ENCODE measurements at places on chromosomes 11 and 22.
A peak's percentile ranks its signal among the peaks of the same experiment; 100 is the strongest.

DNA sequence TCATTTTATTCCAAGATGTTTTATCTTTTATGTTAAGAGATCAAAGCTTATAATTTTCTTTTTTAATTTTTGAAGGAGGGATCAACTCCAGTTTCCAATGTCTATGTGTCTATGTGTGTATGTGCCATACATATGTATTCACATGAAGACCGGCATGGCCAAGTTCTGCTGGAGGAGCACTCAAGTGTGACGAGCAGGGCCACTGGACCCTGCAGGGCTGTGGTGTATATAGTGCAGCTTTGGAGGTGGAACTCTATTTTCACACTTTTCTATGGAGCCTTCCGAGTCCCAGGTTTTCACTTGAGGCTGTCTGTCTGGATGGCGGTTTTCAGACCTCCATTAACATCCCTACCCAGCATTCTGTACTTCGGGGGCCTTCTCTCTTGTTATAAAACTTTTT, 36.5 kb upstream of the TTC12 start:
- DNase-seq = no peak

- DNase-seq = no peak
Observed at GRCh38 chr22:46491946-46492345, 45.5 kb downstream of the CELSR1 start.

DNA sequence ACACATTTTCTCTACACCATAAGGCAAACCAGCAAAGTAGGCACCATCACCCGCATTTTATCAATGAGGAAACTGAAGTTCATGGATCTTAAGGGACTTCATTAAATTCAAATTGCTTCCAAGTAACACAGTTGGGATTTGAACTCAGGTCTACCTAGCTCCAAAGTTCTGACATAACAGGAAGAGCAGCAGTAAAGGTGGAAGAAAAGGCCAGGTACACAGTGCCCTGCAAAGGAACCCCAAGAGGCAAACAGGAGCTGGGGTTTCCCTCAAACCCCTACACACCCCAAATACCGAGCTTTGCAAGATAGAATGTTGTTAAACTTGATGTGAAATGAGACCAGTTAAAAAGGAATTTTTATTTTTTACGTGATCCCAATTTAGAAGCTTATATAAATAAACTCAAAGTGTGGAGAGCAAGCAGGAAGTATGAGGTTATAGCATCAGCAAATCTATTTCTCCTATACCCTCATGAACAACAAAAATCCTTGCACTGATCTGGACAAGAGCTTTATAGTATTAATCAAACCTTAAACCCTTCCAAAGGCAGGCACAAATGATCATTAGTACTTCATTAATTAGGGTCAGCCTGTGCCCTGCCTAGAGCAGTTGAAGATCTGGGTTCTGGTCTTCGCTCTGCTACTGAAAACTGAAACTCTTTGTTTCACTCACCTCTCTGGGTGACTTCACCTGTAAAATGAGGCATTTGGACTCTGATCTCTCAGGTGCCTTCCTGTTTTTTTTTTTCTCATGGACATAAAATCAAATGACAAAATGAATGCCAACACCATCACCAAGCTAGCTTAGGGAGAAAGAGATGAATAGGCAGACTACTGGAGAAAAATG, 36.5 kb downstream of the SYTL2 start:
- DNase-seq = no peak

- peak; percentile 40 for DNase-seq
Observed at GRCh38 chr22:41576877-41577276, 12.8 kb downstream of the PMM1 start.

- DNase-seq = no peak
Observed at GRCh38 chr11:20275987-20276965, 87.2 kb upstream of the HTATIP2 start.

GRCh38 chr22:46531581-46532175, 5.7 kb downstream of the CELSR1 start:
- DNase-seq = no peak

- no peak for DNase-seq
Observed at GRCh38 chr22:36838119-36839030, 21.5 kb upstream of the PVALB start.

DNA sequence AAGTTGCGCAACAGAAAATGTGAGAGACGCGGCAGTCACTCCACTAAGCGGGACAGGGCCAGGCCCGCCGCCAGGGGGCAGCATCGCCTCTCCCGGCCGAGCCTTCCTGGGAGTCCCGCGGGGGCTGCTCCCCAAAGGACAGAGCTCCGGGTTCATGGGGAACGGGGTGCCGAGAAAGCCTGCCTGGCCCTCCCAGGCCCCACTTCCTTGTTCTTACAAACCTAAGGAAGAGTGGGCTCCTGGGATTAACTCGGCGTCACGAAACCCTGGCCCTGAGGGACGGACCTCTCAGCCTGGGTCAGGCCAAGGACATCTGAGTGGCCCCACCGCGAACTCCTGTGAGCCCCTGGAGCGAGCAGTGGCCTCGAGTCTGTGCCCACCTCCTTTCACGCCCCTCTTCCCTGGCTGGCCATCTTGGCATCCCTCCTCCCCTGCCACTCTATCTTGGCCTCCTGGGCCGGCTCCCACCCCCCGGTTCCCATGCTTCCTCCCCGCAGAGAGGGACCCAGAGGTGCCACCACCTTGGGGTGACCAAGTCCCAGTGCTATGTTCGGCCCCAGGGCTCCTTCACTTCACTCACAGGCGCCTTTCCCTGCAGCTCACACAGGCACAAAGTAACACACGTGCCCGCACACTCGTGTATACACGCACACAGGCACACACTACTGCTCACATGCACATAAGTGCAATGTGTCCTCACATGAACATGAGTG, 99.9 kb upstream of the FGF3 start:
- DNase-seq = peak; percentile 55

DNA sequence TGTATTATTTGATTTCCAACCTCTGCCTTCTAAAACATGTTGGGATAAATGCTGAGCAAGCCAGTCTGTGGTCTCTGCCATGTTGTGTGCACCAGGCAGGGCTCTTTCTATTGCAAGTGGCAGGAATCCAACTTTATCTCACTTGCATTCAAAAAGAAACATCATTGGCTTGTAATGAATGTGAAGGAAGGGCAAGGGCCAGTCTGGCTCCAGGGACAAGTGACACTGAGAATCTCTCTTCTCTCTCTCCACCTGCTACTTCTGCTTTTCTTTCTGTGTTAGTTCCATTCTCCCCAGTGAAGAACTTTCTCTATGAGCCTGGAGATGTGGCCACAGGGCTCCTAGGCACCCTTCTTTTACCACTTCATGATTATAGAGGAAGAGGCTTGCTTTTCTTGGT, 329.9 kb upstream of the NCAM1 start:
- no peak for DNase-seq

DNA sequence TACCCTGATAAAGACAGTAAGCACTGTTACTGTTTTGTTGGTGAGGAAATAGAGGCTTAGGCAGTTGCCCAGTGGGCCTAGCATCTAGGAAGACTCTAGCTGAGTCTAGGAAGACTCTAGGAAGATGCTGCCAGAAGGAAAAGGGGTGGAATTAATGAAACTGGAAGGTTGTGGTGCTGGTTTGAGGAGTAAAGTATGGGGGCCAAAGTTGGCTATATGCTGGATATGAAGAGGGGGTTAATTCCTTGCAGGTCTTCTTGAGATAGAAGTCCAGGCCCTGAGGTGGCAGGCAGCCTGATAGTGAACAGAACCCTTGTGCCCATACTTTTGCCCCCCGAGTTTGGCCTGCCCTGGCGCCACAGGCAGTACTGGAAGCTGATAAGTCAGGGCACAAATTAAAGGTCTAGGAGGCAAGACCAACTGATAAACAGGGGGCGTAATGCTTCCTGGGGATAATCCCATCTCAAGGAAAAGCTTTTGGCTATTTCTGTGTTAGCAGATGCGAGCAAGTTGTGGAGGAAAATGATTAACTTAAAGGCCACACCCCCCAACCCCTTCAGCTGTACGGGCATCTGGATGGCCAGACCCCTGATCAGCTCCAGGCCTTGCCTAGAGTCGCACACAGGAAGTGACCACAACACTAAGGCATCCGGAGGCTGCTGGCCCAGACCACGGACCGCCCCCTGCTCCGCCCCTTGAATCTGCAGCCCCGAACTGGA, 3.1 kb downstream of the ILK start:
- DNase-seq = peak; percentile 72

- DNase-seq = no peak
Observed at GRCh38 chr22:28548406-28548805, 131.2 kb downstream of the TTC28 start.

DNA sequence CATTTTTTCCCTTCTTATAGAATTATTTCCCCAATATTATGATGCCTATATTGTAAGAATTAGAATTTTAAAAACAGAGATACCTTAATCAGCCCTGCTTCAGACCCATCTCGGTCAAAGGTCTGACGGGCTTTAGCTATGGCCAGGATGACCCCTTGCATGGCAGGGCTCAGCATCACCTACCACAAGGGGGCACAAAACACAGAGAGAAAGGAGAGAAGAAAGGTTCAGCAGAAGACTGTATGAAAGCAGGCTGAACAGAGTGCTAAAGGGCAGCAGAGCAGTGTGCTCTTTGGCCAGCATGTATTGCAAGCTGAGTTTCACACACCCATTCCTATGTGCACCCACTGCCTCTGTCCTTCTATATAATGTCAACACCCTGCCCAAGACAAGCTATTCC, 26.8 kb downstream of the CLDN25 start:
- peak; percentile 7 for DNase-seq

DNA sequence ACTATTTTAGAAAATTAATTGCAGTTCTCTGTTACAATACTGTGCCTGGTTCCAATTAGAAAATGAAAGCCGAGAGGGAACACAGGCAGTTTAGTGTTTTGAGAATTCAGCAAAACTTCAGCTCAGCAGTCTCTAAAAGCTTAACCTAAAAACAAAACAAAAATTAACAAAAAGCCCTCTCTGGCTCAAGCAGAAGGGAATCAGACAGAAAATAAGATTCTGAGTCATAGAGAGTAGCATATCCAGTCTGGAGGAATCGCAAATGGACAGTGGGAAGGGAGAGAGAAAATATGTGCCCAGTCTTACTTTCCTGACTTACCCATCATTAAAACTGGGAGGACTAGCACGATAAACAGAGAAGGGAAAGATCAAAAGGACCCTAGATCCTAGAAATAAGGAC, 38.1 kb upstream of the CHRM4 start:
- DNase-seq = no peak

- DNase-seq = no peak
Observed at GRCh38 chr11:48167380-48167779, 49.2 kb upstream of the OR4B1 start.

- no peak for DNase-seq
Observed at GRCh38 chr22:33006220-33006954, 51.8 kb downstream of the SYN3 start.

- DNase-seq = no peak
Observed at GRCh38 chr11:35725885-35726284, 63.3 kb downstream of the TRIM44 start.

Measured in CD4-positive, alpha-beta T cell treated with Interleukin-17A for 1 hour (primary cell).